NCI-H1105 treated with DMSO at 0.1 percent for 48 hours (cell line): ENCODE measurements at places on chromosomes 16 and 17.

DNA sequence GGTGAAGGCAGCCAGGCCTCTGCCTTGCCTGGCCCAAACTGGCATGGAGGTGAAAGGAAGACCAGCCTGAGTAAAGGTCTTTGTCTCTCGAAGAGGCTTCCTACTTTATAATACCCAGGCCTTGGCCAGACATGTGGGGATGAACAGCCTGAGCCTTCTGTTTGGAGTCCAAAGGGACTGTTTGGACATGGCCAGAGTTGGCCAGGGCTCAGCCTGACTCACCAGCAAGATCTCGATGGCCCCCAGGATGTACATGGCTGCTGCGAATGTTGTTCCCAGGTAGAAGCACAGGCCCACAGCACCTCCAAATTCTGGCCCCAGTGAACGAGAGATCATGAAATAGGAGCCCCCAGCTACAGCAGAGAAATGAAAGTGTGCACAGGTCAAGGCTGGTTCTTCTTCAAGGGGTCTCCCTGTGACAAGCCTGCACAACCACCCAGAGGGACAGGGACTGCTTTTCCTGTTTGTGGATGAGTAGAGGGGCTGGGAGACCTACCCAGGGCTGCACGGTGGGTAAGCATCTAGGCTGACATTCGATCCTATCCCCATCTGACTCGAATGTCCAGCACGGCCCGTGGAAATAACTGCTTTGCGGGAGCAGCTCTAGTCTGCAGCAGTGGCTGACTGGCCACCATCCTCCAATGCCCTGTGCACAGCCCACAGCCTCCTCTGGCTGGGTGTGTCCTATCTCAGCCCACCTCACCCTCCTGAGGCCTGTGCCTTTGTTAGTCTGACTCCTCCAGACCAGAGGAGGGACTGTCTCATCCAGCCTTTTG, 10.7 kb upstream of the LCAT start:
- no peak for DNase-seq

DNA sequence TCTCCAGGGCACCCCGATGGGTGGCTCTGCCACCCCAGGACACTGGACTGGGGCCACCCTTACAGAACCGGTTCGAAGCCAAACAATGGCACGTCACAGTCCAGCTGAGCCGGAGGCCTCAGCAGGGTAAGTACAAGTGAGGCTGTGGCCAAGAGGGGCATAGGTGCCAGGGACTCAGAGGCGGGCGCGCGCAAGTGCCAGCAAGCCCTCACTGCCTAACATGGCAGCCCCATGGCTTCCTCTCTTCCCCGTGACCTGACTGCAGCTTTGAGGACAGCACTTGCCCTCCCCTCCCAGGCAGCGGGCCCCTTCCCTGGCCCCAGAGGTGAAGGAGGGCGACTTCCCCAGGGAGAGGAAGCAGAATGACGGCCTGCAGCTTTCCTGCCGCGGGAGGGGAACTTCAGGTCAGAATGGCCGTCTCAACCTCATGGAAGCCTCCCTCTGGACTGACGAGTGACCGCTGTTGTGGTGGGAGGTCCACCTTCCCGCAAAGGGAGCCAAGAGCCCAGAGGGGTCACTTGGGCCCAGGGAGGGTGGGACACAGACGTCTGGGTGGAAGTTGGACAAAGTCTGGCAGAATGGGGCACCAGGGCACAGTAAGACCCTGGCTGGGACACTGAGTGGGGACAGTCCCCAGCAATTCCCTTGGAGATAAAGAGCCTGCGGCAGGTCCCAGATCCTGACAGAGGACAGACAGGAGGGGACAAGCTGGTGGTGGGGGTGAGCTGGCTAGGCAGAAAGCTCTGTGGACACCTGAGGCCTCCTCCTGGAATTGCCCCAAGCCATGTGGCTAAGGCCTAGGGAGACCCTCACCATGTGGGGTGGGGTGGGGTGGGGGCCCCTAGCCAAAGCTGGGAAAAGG, 52.1 kb upstream of the TOB1 start:
- no peak for DNase-seq

GRCh38 chr17:79476074-79476652, 134.7 kb downstream of the RBFOX3 start:
- no peak for DNase-seq

GRCh38 chr16:23754594-23755483, at the start of gene CHP2:
Gene CHP2 (plus strand): TSS chr16:23755026. CDS start chr16:23755050, 24 bp downstream.
- DNase-seq, result no peak

DNA sequence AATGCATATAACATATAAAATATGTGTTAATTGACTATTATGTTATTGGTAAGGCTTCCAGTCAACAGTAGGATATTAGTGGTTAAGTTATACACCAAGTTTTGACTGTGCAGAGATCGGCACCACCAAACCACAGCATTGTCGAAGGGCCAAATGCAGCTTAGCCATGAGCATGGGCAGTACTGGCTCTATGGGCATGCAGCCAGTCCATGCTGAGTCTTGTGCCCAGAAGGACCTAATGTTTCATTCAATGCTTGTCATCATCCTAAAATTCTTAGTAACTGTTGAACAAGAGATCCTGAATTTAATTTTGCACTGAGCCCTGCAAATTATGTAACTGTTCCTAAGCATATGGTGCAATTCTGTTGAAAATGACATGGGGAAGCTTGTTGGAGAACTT, 233.4 kb upstream of the HS3ST3A1 start:
- DNase-seq, result no peak

GRCh38 chr17:76345377-76345974, 8.2 kb downstream of the PRPSAP1 start:
- DNase-seq, result no peak

DNA sequence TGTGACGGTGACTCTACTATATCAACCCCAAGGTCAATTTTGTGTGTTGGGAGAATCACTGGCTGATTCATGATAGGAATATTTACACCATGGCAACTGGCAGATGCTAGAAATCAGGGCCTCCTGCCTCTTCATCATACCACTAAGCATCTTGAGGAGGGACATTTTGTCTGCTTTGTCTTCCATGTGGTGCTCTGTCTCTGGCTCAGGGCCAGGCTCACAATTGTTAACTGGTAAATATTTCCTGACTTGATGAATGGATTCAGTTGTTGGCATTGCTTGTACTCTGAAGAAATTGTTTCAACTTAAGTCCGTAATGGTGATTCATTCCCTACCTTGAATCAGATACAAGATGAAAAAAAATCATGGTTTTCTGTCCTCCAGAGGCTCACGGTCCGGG, 292.7 kb downstream of the HAPSTR1 start:
- DNase-seq, result no peak

DNA sequence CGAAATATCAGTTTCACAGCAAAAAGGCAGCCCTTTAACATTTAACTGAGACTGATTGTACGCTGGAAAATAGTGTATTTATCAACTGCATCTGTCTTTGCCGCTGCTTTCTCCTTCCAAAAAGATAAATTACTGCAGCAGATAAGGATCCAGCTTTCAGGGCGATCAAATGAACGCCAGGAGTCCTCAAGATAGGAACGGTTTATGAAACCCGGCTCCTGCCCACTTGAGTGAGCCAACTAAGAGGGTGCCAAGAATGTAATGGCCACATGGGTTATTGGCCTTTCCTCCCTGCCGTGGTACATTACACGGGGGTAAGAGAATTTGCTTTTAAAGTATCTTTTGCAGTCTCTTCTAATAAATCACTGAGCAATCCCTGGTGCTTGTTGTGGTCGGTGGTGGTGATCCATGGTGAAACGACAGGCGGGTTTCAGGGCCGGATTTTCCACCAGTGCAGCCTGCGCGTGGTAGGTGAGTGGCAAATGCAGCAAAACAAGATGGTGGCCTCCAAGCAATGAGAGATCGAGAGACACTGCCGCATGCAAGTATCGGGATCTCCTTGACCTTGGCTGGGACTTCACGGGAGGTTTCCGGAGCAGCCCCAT, 67.5 kb upstream of the IRX6 start:
- no peak for DNase-seq

- no peak for DNase-seq
These were observed 226.8 kb downstream of the CPPED1 start for GRCh38 chr16:12576878-12577277.

- no peak for DNase-seq
These were observed 14.4 kb downstream of the SDR42E1 start for GRCh38 chr16:81996664-81997509.

DNA sequence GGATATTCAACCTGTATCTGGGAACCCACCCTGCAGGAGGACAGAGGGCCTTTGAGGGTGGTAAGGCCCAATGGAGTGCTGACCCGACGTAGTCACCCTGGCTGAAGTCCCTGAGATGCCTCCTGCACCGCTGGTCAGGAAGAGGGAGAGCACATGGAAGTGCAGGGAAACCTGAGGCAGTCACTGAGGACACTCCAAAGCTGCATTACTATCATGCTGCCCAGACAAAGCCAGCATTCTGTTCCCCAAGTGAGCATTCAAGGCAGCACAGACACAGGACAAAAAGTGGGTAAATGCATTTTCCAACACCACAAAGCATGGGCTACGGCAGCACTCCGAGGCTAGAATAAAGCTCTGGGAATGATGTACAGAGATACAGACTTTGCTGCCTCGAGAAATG, 46.8 kb upstream of the BCAR1 start:
- DNase-seq, result no peak

DNA sequence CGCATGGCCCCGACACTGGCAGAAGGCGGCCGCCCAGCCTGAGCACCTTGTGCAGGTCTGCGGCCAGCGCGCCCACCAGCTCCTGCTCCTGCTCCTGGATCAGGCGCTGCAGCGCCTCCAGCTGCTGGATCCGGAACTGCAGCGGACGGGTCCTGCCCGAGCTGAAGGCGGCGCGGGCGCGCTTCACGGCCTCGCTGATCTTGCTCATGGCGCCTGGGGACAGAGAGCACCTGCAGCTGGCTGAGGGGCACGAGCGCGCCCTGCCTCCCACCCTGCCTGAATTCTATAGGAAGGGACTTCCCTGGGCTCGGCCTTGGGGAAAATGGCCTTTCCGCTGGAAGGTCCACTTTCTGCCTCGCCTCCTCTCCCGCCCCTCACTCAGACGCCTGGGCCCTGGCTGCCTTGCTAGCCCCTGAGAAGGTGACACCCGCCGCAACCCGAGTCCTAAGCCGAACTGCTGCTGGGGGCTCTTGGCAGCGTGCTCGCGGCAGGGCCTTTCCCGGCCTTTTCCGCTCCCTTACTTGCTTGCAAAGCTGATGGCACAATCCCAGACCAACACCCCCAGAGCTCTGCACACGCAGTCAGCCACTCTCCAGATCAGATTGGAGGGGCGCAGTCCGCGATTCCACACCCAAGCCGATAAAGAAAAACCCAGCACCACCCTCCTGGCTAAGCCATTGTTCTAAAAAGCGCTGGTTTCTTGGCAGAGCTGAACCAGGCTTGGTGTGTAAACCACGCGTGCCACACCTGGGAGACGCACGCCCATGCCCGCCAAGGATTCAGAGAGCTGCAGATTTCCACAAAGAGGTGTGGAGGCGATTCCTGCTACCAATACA, 3.0 kb downstream of the ALDH3A1 start:
- DNase-seq, result peak; percentile 70

GRCh38 chr16:67844497-67844896, 2.2 kb upstream of the NUTF2 start:
- DNase-seq, result no peak

DNA sequence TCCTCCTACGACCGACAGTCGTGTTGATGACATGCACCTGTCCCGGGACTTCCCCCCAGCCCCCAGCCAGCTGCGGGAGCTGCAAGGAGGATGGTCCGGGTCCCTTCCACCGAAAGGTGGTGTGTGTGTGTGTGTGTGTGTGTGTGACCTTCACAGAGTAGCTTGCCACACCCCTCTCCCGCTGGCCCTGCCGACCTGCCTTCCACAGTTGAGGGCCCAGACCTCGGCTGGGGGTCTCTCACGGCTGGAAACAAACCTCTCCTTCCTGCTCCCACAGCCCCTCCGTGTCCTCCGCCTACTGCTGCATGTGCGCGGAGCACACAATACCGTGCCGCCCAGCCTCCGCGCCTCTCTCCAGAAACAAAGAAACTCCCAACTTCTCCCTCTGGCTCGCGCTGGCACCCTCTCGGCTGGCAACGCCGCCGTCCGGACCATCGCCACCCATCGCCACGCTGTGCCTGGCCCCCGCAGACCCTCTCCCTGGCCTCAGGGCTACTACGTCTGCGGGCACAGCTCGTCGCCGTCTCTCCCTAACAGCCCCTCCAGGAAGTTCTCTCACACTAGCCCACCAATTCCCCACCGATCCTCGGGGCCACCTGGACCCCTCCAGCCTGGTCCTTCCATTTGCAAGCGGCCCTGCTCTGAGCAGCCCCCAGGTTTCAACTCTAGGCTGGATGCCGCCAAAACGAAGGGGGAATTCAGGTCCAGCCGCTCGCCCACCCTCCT, 81.2 kb downstream of the TIMM22 start:
- no peak for DNase-seq

DNA sequence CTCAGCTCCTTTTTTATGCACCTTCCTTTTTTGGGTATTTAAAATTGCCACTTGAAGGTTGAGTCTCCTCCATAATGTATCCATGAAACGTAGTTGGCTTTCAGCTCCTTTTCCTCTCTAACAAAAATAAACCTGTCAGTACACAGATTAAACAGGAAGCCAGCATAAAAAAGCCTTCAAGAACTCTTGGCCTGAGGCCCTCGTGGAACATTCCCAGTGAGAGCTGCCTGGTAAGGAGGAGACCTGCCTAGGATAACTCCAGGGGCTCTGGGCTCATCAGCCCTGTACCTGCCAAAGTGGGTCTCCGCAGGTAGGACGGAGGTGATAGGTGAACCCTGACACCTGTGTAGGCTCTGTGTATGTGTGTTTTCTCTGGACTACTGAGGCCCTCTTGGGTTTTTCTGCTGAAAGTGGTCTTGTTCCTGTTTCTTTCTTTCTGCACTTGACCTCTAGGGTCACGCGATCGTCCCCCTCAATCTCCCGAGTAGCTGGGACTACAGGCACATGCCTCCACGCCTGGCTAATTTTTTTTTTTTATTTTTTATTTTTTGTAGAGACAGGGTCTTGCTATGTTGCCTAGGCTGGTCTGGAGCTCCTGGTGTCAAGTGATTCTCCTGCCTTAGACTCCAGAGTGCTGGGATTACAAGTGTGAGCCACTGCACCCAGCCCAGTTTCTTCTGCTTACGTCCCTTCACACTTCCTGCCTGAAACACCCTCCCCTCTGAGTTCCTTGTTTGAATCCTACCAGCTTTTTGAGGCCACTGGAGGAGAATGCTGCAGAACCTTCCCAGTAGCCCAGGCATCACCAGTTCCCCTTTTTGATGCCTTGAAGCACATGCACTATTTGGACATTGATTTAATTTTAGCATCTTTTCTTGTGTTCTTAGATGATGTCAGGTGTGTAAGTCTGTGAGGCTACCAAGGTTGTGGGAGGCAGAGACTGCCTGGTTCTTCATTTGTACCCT, 9.8 kb downstream of the PGS1 start:
- no peak for DNase-seq

GRCh38 chr17:45150911-45151809, 2.9 kb downstream of the HEXIM1 start:
- peak; percentile 13 for DNase-seq

- no peak for DNase-seq
These were observed 435 bp downstream of the RPRML start for GRCh38 chr17:46978489-46979146.

- DNase-seq, result peak; percentile 38
These were observed 14.8 kb downstream of the PDP2 start for GRCh38 chr16:66894948-66895688.

DNA sequence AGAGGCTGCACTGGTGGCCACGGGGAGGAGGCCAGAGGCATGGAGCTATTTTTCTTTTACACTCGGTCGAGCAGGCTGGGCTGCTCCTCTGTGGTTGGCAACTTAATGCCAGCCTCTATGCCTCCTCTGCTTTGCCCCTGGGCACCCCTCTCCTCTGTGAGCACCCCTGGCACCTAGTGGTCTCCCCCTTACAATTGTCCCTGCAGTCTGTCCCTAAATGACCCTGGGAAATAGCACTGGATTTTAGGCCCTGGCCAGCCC, 27.0 kb downstream of the LRRC75A start:
- DNase-seq, result no peak

- DNase-seq, result no peak
These were observed 787 bp downstream of the ZFPM1 start for GRCh38 chr16:88453611-88454522.

GRCh38 chr16:72620348-72620747, 427.6 kb downstream of the ZFHX3 start:
- no peak for DNase-seq
